ENCODE measurements at places on chromosomes 3 and 15.

- no peak for DNase-seq
These were observed 189.3 kb downstream of the PLCH1 start for GRCh38 chr3:155555479-155556060.

DNA sequence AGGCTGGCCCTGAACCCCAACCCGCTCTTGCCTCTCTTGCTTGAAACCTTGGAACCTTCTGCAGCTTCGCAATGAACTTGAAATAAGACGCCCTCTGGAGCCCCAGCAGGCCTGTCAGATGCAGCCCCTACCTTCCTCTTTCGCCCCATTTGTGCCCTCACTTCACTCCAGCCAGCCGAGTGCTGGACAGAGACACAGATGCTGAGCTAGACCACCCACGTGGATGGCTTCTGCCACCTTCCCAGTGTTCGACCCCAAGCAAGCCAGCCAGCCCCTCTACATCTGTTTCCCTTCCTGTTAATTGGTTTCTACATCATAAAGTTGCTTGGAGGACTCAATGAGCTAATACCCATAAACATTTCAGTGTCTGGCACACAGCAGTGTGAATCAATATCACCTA lies 23.8 kb upstream of the SNRPA1 start:
- DNase-seq, result no peak

GRCh38 chr15:59244337-59244736 lies 37.7 kb downstream of the LDHAL6B start:
- no peak for DNase-seq

DNA sequence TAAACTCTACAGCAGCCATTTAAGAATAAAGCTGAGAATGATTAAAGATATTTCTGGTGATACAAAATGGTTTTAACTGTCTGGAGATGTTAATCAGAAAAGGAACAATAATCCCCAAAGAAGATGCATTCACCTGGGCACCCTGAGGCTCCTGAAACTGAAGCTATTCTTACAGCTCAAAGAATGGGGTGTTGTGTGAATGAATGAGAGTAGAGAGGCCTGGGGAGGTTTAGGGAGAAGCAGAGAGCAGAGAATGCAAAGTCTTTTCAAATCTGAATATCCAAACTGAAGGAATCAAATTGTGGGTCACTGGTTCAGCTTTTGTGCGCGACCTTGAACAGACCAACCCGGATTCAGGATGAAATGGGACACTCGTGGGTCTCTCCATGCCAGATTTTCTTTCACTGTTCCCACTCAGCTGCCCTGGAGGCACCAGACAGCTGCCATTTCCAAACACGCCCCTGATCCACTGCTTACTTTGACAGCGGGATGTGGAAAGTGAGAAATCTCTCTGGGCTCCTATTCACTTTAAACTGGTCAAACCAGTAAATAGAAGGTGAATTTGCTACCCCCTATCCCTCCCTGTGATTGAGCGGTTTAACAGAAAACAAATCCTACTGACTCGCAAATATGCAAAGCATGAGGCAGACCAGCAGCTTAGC lies 485.5 kb upstream of the THBS1 start:
- no peak for DNase-seq

GRCh38 chr3:54962200-54962599 lies 34.3 kb upstream of the LRTM1 start:
- DNase-seq, result no peak

- no peak for DNase-seq
These were observed 61.3 kb upstream of the PRR23E start for GRCh38 chr3:127131424-127132170.

- DNase-seq, result no peak
These were observed 48.3 kb upstream of the ATP2B2 start for GRCh38 chr3:10553591-10554235.

GRCh38 chr3:144437989-144438388 lies 466.4 kb downstream of the DIPK2A start:
- DNase-seq, result no peak

GRCh38 chr3:155607761-155608160 lies 137.1 kb downstream of the PLCH1 start:
- no peak for DNase-seq

GRCh38 chr15:89446255-89446891 lies 50.0 kb downstream of the RHCG start:
- DNase-seq, result no peak

DNA sequence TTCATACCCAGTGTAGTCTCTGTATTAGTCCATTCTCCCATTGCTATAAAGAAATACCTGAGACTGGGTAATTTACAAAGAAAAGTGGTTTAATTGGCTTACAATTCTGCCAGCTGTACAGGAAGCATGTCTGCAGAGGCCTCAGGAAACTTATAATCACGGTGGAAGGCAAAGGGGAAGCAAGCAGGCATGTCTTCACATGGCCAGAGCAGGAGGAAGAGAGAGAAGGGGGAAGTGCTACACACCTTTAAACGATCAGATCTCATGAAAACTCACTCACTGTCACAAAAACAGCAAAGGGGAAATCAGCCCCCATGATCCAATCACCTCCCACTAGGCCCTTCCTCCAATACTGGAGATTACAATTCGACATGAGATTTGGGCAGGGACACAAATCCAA lies 6.3 kb upstream of the PARP14 start:
- no peak for DNase-seq

GRCh38 chr3:193040836-193041672 lies 123.4 kb upstream of the MB21D2 start:
- no peak for DNase-seq

DNA sequence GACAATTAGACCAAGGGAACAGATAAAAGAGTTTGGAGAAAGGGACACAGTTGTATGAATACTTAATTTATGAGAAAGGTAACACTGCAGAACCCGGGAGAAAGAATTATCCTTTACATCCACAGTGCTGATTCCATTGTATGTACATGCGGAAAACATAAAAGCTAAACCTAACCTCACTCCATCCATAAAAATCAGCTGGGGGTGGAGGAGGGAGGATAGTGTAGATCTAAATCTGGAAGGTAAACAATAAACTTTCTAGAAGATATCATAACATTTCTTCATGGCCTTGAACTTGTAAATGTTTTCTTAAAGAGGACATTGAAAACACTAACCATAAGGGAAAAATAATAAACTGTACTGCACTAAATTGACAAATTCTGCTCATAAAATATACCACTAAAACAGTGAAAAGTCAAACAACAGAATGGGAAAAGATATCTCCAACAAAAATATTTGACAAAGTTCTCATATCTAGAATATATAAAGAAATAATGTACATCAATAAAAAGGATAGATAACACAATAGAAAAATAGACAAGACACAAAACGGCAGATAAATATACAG lies 220.5 kb downstream of the DPH6 start:
- DNase-seq, result no peak

DNA sequence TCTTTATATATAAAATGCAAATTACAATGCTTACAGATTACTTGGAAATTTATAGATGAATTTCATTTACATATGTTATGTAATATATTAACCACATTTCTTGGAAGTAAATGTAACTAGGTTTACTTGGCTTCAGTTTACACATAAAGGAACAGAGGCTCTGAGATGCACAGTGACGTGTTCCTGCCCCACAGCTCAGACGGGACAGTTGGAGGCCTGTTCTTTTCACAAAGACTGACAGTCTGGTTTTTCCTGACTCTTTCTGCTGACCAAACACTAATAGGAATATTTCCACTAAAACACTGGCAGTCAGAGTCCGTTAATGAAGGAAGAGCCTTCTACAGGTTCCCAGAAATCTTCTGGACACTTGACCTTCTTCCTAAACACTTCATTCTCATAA lies 336.1 kb downstream of the MFSD1 start:
- no peak for DNase-seq

DNA sequence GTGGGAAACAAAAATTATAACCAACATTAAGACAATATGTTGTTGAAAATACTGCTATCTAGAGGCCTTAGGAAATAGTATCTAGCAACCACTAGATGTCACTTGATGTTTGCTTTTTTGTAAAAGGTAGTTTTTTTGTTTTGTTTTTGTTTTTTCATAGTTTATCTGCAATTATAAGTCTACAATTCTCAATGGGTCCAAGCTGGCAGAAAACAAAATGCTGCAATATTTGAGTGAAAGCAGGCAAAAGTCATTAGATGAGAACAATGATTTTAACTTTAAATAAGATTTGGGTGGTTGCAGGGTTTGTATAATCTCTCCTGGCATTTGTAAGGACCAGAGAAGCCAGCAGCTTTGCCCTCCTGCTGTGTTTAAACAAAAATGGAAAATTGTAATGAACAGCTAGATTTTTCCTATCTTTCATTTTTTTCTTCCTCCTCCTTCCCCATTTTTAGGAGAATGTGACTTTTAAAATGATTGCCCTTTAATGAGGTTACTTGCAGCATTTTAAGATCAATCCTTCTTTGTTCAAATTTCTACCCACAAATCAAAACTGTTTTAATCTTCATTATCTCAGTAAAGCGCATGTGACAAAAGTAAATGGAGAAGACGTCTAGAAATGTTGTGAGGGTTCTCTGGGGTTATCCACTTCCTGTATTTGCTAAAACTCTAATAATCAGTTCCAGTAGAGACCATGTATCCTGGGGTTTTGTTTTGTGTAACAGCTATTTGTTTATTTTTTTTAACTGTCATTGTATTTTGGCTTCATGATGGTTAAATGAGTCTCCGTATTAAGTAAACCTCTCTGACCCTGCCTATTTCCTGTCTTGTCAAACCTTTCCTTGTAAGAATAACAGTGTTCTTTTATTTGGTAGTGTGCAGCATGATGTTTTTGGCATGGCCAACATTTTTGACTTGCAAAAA lies 27.3 kb downstream of the DUT start:
- no peak for DNase-seq

- no peak for DNase-seq
These were observed 20.0 kb downstream of the TMEM207 start for GRCh38 chr3:190429681-190430080.

DNA sequence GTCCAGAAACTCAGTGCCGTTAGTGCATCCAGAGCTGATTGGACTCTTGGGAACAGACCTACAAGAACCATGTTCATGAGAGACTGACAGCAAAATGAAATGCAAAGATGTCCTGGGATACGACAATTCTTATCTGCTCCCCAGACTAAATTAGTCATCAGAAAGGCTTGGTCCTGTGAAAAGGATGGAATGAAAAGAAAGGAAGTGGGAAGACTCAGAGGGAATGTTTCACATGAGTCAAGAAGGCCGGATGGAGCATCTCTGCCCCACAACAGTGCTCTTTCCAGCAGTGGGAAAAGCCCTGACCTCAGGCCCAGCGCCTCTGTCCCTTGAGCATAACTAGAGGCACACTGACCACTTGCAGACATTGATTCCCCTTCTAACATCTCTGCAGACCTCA lies 39.3 kb upstream of the UACA start:
- no peak for DNase-seq

- no peak for DNase-seq
These were observed 10.9 kb upstream of the SRGAP3 start for GRCh38 chr3:9260305-9260704.

DNA sequence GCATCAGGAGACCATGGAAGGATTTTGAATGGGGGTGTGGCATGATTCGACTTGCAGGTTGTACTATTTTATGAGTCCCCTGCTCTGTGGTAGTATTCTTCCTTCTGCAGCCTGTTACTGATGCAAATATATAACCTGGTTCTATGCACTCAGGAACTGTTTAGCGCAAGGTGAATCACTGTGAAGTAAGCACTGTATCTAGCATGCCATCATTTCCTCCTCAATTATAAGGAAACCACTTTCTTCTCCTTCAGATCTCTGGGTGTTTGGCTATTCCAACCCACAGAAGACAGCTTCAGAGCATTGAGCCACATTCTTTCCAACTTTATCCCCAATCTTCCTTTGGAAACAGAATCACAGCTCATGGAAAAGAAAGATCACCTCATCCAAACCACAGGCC lies 176.7 kb downstream of the DIPK2A start:
- no peak for DNase-seq

DNA sequence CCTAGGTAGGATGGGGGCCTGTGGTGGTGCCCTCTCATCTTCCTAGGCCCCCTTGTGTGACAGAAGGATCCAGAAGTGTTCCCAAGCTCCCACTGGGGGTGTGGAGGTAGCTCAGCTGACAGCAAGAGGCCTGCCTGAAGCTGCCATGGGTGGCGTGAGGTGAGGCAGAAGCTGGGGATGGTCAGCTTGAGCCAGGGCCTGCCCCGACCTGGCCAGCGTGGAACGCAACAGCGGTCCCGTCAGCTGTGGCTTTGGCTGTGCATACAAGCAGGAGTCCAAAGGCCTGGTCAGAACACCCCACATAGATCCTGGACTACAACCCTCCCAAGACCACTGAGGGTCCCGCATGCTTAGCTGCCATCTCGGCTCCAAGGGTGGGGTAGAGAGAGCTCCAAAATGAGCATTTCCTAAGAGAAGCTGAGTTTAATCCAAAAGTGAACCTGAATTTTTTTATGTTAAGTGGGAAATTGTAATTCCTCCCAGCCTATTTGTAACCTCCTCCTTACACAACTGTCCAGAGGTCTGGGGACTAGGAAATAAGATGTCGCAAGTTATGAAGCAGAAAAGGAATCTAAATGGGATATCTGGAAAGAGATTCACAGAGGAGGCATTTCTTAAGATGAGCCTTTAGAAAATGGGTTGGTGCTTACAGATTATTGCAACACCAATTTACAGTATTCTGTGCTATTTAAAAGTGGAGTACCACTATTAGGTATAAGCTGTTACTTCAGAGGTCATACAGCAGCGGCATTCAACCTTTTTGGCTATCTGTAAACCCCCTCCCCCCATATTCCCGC lies 9.9 kb upstream of the PLA2G4D start:
- no peak for DNase-seq

GRCh38 chr15:92519709-92520108 lies 126.0 kb downstream of the ST8SIA2 start:
- DNase-seq, result no peak

- DNase-seq, result no peak
These were observed 394.9 kb upstream of the CFAP20DC start for GRCh38 chr3:59444676-59445075.

GRCh38 chr15:51724673-51725072 lies 12.8 kb downstream of the LYSMD2 start:
- no peak for DNase-seq

DNA sequence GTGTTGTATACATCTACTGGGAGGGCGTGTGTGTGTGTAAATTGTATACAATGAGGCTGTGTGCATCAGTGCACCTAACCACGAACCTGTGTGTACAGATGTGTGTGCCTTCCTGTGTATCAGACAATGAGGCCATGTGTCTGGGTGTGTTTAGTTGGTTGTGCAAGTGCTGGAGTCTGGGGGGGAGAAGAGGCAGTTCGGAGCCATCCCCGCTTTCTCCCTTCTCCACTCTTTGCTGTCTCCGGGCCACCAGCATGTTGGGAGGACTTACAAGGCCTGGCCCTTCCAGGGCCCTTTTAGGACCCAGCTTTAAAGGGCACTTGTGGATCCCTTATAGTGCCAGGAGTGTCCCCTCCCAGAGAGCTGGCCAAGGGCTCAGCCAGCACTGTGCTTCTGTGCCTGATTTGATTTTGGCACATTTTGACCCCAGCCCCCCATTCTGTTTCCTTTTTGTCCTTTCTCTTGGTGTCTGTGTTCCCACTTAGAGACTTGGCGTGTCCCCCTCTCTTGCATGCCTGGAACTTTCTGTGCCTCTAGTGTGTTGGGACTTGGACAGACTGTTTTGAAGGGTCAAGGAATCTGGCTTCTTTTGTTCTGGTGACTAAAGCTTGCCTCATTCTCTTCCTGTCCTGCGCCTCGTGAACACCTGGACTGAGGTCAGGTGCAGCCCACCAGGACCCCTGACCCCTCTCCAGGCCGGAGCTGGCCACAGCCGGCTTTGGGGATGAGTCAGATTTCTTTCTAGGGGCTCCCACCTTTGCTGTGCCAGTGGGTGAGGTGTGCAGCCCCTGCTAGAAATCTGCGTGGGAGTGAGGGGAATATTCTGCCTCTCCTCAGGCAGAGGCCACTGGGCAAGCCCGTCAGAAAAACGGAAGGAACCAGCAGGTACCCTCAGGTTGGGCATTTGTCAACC lies 1.5 kb downstream of the CTDSPL start:
- DNase-seq, result no peak

- no peak for DNase-seq
These were observed 168.3 kb downstream of the ATP10A start for GRCh38 chr15:25694823-25695312.
